ENCODE measurements at places on chromosomes 1 and 21.
A peak's percentile ranks its signal among the peaks of the same experiment; 100 is the strongest.

DNA sequence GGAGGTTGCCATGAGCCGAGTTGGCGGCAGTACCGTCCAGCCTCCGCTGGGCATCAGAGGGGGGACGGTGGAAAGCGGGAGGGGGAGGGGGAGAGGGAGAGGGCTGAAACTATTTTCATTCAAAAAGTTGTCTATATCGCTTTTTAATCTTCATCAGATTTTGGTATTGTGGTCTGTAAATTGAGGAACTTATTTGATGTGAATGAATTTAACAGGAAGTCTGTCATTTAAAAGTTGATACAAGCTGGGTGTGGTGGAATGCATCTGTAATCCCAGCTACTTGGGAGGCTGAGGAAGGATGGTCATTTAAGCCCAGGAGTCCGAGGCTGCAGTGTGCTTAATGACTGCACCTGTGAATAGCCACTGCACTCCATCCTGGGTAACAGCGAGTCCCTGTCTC lies 3.0 kb upstream of the EPHX4 start:
- DNase-seq = no peak

DNA sequence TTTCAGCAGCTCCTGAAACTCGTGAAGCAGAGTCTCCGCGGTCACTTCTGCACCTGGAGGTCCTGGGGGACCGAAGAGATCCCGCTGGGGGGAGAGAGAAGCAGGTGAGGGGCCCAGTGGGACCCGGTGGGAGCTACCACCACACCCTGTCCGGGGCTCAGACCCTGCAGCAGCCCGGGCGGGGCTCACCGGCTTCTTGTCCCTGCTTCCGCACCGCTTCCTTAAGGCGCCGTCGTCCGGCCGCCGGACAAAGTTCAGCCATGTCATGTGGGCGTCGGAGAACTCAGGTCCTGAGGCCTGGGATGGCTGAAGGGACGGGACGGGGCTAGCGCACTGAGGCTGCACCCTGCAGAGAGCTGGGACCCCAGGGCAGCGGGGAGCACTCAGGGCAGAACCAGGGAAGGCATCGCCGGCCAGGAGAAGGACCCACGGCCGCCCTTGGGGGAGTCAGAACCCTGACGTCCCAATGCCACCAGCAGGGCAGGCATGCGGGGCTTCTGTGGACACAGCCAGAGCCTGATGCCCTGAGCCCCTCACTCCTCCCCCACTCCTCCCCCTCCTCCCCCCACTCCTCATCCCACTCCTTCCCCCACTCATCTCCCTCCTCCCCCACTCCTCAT lies 2.2 kb downstream of the C1QTNF12 start:
- DNase-seq = no peak

GRCh38 chr1:21368515-21369289 lies 71.2 kb upstream of the NBPF3 start:
- DNase-seq = peak; percentile 47

- DNase-seq = no peak
These were observed 181.8 kb upstream of the ADGRL4 start for GRCh38 chr1:79188337-79188736.

GRCh38 chr1:3727042-3727824 lies 25.0 kb upstream of the CCDC27 start:
- no peak for DNase-seq

DNA sequence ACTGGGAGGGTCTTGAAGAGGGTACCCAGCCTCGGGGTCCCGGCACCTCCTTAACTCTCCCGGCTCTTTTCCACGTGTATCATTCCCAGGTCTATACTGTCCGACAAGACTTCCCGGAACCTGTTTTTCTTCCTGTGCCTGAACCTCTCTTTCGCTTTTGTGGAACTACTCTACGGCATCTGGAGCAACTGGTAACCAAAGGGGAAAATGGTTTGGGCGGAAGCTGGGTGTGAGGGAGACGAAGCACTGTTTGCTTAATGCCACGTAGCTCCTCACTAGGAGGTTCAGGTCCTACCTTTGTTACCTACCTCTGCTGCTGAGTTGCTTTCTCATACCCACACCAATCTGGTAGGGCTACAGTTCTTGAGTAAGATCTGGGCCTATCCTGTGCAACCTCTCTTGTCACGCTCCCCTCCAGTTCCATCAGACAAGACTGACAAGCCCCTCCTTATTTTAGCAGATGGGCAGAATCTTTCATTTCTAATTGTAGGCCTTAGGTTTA lies 642 bp downstream of the SLC30A7 start:
- peak; percentile 31 for DNase-seq
